ENCODE measurements at places on chromosomes 2 and 18. TPM values are rescaled to one million over a fixed set of nuclear protein-coding genes. Genes with fewer than 3 reads are reported as not detected.
A peak's percentile ranks its signal among the peaks of the same experiment; 100 is the strongest.

Gene GRB14
- total RNA-seq: 3.8 TPM

- no peak for DNase-seq
Observed at GRCh38 chr2:171158790-171159371, 1.8 kb downstream of the TLK1 start.

DNA sequence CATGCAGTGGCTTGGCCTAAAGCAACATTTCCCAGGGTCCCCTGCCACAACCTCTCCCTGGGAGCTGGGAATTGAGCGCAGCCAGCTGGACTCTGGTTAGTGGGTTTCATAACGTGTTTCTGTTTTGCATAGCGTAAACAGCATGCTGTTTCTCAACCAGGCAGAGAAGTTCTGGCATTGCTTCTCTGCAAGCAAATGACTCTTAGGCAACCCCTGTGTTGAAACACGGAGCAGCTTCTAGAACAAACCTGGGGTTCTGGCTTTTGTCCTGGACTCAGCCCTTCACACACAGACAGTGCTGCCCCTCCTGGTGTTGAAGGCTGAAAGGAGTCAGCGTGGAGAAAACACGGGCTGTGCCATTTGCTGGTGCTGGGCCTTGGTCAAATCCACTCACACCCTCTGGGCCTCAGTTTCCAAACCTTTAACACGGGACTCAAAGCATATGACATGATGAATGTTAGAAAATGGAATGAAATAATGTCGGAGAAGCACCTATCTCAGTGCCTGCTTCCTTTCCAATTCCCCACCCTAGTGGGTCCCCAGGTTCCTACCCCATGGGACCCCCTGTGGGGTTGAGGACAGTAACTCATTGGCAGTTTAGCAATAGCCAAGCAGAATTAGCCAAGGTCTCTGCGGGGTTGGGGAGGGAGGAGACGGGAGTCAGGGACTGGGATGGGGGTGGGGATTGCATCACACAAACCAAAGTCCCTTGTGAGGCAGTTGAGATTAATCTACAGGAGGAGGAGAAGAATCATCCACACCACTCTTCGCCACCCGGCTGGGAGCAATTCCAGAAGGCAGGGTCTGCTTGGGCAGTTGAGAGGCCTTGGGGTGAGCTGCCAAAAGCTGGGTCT lies 30.2 kb upstream of the IL1R2 start:
- peak; percentile 95 for DNase-seq

GRCh38 chr2:162123806-162124758 lies 28.0 kb downstream of the GCG start:
- peak; percentile 69 for DNase-seq

GRCh38 chr2:57598551-57598950 lies 448.1 kb upstream of the VRK2 start:
- no peak for DNase-seq

Gene LOXHD1
- total RNA-seq: not detected
